HFF-Myc (cell line): ENCODE measurements at places on chromosomes 4 and X.
A peak's percentile ranks its signal among the peaks of the same experiment; 100 is the strongest.

DNA sequence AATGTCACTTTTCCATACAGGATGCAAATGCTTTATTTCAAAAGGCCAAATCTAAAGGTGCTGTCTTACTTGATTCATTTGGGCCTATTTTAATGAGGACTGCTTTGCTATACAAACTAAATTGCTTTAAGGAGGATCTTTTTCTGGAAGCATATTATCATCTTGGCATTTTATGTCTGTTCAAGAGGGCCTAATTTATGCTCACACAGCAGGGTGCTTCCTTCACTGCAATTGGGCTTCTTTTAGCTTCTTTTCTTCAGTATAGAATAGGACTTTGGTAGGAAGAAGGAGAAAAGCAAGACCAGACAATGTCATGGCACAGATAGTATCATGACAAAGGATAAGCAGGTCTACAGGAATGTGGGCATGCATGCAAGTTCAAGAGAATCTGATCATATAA lies 222.4 kb upstream of the ANKRD50 start:
- no peak for DNase-seq

DNA sequence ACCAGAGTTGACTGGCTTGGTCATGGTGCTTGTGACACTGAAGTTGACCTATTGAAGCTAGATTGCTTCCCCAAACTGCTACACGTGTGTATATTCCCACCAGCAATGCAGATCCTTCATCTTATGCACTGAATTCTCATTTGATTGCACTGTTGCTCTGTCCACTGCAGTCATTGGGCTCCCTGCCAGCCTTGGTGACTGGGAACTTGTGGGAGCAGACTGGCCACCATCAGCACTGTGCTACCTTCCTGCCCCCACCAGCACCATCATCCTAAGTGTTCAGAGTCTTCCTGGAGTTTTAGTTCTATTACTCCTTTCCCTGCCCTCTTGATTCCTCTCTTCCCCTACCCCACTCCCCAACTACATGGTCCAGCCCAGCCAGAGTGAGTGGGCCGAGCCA lies 117.7 kb upstream of the PRPS2 start:
- DNase-seq = no peak

DNA sequence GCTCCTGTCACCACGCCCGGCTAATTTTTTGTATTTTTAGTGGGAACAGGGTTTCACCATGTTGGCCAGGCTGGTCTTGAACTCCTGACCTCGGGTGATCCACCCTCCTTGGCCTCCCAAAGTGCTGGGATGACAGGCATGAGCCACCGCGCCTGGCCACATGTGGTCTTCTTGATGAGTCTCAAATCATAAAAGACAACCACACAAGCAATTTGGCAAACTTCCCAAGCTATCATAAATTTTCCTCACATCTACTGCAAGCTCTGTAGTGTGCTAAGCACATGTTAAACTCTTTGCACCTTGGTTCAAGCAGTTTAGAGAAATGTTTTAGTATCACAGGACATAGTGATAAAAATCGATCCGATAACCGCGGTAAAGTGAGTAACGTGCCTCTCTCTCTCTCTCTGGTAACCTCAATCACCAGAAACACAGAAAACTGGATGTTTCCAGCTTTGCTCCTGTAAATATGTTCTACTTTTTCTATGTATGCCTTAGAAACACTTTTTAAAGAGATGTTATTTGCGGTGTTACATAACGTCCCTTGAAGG lies 256.8 kb downstream of the DHRSX start:
- DNase-seq = peak; percentile 80

- DNase-seq = no peak
These were observed 39.8 kb upstream of the TMEM131L start for GRCh38 chr4:153426207-153426885.

DNA sequence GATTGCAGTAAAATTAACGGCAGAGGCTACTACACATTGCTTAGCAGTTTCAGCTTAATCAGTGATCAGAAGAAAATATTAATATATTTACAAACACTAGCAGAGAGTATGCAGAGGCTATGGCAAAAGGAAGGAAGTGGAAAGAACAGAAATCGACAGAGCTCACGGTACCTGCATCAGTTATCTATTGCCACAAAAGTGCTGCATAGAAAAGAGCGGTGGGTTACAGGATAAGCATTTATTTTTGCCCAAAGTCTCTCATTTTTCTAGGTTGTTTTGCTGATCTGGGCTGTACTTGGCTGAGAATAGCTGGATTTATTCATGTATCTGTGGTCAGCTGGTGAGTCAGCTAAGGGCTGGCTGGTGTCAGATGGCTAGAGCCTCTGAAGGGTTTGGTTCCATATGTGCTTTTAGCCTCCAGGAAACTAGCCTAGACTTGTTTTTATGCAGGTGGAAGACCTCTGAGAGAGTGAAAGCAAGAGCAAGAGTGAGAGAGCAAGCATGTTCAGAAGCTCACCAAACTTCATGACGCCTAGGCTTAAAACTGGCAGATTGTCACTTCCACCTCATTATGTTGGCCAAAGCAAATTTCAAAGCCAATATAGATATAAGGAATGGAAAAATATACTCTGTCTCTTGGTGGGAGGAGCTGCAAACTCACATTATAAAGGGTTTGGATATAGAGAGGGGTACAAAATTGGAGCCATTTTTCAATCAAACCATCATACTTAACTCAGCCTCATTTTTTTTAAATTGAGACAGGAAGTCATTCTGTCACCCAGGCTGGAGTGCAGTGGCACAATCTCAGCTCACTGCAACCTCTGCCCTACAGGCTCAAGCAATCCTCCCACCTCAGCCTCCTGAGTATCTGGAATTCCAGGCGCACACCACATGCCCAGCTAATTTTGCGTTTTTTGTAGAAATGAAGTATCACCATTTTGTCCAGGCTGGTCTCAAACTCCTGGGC lies 153.2 kb upstream of the RPL34 start:
- DNase-seq = peak; percentile 96

DNA sequence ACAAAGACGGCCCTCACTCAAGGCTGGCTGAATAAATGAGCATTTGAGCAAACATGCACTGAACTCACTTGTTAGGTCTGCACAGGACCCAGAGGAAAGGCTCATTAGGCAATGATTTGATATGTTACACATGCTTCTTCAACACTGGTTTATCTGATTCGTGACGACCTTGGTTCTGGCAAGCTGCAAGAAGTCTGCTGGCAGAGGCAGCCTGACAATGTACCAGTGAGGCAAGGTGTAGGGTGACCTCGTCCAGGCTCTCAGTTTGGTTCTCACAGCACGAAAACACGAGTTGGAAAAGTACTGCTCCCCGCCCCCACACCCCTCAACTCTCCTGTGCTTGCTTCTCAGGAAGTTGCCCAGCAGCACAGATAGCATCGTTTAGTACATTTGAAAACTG lies 63.1 kb upstream of the CITED1 start:
- no peak for DNase-seq

- no peak for DNase-seq
These were observed at the start of gene INPP4B for GRCh38 chr4:142846108-142846728. Gene INPP4B, minus strand, starts transcription at chr4:142846301.

GRCh38 chrX:72100824-72101351 lies 30.8 kb downstream of the RTL5 start:
- DNase-seq = no peak

DNA sequence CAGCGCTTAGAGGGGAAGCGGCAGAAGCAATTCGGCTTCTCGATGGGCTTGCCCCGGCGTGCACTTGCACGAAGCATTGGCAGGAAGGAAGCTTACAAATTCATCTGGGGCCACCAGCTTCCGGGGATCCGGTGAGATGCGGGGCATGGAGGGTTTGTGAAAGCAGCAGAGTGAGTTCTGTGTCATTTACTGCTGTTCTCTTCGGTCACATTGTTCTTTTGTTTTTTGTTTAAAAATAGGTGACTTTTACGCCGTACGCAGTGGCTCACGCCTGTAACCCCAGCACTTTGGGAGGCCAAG lies 47.0 kb downstream of the ASMT start:
- DNase-seq = no peak

- DNase-seq = no peak
These were observed 15.4 kb downstream of the GASK1B start for GRCh38 chr4:158157412-158157811.

GRCh38 chr4:47837908-47838294 lies at the start of gene CORIN:
Gene CORIN, minus strand, starts transcription at chr4:47838067. Its CDS starts 118 bp downstream, at chr4:47837949.
- DNase-seq = no peak

DNA sequence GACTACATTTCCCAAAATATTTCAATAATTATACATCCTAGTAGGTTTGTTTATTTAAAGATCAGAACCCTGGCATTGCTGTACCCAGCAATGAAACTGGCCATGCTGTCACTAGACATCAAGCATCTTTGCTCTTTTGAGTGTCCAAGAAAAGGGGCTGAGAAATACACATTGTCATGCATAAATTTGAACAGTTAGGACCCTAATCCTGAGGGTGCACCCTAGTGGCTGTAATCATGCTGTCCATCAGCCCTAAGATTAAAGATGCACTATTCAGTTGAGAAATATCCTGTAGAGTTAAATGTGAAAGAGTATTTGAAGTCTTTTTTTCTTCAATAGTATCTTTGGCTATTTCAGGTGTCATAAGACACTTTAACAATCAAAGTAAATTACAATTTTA lies 108.8 kb downstream of the NFKB1 start:
- DNase-seq = no peak

- DNase-seq = no peak
These were observed 161.8 kb downstream of the RPA4 start for GRCh38 chrX:97045470-97045869.

GRCh38 chr4:78710536-78710935 lies 65.6 kb upstream of the BMP2K start:
- no peak for DNase-seq

DNA sequence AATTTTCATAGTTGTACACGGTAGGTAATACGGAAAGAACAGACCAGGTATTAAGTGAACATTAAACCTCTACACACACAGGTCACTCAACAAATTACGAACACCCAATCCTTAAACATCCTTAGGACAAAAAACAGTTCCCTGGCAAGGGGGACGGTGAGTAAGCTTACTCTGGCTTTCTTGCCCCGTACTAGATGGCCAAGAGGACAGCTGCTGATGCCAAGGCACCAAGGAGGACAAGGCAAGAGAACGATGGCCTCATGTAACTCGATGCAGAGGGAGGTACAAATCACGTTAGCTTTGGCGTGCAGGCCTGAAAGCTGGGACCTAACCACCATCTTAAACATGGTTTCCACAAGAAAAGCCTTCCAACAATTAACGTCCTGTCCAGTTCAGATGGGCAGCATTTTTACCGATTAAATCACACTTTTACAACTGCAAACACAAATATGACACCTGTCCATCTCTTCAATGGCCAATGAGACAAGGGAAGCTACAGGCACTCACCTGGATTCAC lies 23.7 kb downstream of the FAT1 start:
- no peak for DNase-seq

DNA sequence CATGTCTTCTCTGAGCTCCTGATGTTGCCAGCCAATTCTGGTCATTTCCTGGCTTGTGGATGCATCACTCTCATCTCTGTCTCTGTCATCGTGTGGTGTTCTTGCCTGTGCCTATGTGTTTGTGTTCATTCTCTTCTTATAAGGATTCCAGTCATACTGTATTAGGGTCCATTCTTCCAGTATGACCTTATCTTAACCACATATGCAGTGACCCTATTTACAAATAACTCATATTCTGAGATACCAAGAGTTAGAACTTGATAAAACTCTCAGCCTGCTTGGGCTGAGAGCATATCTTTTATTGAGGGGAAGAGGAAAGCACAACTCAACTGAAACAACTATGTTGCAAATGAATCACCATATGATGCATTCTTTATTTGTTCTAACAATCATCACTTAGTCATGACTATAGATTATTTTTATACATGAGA lies 189.0 kb upstream of the ANXA10 start:
- no peak for DNase-seq

- no peak for DNase-seq
These were observed 50.9 kb downstream of the CEP44 start for GRCh38 chr4:174334628-174335027.

- no peak for DNase-seq
These were observed 24.0 kb downstream of the DOCK11 start for GRCh38 chrX:118519411-118520215.

DNA sequence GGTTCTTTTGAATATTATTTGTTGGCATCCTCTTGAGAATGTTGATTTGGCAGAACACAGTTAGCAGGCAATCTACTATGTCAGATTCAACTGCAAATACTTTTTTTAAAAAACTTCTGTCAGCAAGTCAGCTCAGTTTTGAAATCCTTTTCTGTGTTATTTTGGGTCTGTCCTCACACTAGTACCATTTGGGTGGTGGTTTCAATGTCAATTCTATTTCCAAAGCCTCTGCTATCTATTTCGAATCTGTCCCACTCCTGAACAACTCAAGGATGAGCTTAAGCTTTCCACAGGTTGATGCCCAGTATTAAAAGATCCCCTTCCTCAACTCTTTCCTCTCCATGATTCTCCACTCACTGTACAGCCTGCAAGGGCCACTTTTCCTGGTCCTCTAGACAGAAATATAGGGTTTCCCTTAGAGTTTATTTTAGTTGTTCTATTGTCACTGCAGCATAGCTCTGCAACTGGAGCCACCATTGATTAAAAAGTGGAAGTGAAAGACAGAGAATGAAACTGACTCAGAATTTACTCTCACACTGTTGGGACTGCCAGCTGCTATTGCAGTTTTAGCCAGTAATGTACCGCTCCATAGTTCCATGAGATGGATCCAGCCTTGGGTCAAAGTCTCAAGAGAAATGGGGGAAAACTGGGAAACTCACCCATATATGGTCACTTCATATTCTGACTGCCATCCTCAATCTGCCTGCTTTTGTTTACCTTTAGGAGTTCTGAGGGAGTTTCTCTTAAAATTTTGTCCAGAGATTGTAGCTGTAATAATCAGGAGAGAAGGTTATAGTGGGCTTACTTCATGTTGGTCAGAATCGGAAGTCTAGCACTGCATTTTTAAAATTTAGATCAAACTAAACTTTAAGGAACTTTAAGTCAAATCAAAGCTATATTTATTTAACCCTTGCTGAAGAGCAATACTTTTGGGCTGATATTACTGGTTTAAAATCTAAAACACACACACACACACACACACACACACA lies 14.6 kb downstream of the HDX start:
- DNase-seq = no peak

DNA sequence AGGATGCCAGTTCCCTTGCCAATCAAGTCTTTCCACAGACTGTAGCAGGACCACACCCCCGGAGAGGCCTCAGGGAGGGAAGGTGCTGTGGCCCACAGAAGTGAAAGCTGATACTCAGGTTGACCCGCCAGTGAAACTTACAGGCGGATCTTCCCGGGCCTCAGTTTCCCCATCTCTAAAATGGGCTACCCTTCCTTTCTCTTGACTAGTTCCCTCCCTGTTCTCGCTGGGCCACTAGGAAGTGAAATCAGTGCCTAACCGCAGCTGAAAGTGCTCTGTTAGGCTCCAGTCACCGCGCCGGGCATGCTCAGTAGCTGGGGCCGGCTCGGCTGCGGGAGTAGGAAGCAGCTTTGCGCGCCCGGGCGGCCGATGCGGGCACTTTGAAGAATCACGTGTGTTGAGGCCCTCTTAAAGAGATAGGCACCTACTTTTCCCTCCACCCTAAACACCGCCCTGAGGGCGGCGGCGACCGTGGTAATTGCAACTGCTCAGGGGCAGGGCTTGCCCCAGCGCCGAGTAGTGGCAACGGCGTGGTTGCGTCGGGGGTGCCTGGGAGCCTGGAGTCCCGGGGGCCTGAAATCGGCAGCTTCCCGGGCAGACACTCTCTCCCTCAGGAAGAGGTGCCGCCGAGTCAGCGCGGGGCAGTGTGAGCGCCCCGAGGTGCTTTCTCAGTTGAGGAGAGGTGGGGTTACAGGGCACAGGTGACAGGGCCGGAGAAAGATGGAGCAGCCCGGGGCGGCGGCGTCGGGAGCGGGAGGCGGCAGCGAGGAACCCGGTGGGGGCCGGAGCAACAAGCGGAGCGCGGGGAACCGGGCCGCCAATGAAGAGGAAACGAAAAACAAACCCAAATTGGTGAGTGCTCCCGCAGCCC lies at the start of gene DIAPH2:
Gene DIAPH2, plus strand, starts transcription at position 504 of the 871 bp plus-strand sequence.
- no peak for DNase-seq
